Dorsolateral prefrontal cortex (tissue), 122 donors: ENCODE measurements at places on chromosomes 5 and 9.

- DNase-seq = no peak
Observed at GRCh38 chr5:61363401-61364114, 31.5 kb downstream of the ZSWIM6 start.

DNA sequence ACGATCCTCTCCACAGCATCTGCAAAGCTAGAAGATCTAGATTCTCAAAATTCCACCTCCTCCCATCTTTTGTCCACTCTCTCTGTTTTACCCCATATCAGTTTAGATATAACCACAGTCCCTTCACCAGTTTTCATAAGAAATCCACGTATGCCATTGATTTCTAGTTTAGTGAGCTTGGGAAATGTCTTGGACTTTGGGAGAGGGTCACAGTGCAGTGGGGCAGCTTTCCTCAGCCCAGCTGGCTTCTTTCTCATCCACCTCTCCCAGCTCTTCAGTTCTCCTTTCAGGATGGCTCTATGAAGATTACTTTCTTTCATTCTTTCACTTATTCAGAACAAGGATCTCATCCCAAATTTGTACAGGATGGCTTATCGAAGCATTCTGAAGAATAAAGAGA is 203.9 kb upstream of the ADCY2 start:
- no peak for DNase-seq

GRCh38 chr5:91018200-91018599 is 364.9 kb downstream of the ARRDC3 start:
- no peak for DNase-seq

DNA sequence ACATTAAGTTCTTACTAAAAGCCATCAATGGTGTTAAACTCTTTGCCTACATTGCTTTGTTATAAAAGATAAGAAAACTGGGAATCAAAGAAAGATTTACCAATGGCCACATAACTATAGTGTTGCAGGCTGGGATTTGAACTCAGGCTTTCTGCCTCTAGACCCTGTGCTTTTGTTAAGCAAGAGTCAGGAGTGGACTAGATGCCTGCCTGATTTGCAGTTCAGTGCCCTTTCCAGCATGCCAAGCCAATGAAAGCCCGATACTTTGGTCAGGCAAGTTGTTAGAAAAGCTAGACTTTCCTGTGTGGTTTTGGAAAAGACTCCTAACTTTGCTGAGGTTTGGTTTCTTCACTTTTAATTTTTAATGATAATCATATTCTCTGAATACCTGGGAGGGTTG is 21.4 kb upstream of the AGXT2 start:
- DNase-seq = no peak

DNA sequence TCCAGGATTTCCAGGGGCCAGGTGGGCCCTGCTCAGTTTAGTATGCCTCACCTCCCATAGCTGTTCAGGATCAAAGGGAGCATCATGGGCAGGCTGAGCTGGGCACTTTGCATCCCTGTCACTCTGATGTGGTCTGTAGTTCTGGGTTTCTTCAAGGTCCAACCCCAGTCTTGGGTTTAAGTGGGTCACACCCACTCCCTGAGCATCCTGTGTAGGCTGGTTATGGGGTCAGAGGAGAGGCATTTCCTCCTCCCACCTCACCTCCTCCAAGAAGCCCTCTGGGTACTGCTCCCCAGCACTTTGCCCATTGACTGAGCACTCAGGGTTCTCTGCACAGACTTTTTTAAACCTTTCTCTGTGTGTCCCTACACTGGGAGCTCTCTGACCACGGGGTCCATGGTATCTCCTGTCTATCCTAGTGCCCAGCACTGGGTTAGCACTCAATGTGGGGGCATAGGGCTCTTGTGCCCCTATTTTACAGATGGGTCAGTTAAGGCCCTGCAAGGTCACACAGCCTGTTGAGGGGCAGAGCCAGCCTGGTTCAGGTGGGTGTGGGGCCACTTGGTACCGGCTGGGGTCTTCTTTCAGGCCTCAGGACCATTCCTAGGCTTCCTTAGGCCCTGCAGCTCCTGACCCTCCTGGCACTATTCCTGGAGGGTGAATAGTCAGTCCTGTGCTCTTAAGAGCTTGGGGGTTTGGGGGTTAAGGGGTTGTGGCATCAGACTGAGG is 19.0 kb downstream of the CXXC5 start:
- no peak for DNase-seq

DNA sequence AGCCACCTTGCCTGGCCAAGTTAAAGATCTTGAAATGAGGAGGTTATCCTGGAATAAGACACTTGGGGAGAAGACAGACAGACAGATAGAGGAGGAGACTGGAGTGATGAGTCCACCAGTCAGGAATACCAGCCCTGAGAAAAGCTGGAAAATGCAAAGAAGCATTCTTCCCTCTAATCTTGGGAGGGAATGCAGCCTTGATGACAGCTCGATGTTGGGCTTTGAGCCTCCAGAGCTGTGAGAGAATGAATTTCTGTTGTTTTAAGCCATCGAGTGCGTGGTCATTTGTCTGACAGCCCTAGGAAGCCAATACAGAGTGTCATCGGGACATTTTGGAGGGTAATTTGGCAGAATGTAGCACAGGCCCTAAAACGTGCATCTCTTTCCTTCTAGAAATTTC is 199.1 kb upstream of the IER5L start:
- no peak for DNase-seq

DNA sequence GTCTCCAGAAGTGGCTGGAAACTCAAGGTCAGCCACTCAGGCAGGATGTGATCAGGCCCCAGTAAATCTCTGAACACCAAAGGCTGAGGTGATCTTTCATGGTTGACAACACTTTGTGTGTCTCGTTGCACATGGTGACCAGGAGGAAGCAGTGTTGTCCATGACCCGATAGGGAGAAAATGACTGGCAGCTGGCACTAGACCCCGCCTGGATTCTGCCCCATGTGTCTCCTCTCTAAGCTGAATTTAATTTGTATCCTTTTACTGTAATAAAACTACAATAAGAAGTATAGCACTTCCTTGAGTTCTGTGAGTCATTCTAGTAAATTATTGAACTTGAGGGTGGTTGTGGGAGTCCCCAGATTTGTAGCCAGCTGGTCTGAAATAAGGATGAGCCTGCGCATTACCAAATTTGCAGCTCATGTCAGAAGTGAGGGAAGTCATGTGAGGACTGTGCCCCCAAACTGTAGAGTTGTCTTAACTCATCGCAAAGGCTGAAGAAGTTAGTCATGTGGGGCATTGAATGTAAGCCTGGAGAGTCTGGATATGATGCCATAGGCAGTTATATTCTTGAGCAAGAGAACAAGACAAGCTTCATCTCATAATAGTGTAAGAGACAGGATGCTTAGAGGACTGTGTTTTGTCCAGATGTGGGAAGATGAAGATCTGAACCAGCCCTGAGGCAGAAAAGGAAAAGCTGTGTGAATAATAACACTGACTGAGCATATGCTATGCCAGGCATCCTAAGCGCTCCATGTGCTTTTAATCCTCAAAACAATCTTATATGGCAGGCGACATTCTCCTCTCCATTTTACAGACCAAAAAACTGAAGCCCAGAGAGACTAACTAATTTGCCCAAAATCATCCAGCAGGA is 55.9 kb downstream of the TMEM215 start:
- DNase-seq = no peak

- DNase-seq = no peak
Observed at GRCh38 chr9:37371565-37372464, 50.7 kb upstream of the GRHPR start.
